ENCODE measurements at places on chromosomes 3 and 15.

GRCh38 chr15:69863446-69863845, 234.3 kb downstream of the TLE3 start:
- DNase-seq: no peak

GRCh38 chr3:130604806-130605205, 87.8 kb downstream of the COL6A6 start:
- DNase-seq: no peak

DNA sequence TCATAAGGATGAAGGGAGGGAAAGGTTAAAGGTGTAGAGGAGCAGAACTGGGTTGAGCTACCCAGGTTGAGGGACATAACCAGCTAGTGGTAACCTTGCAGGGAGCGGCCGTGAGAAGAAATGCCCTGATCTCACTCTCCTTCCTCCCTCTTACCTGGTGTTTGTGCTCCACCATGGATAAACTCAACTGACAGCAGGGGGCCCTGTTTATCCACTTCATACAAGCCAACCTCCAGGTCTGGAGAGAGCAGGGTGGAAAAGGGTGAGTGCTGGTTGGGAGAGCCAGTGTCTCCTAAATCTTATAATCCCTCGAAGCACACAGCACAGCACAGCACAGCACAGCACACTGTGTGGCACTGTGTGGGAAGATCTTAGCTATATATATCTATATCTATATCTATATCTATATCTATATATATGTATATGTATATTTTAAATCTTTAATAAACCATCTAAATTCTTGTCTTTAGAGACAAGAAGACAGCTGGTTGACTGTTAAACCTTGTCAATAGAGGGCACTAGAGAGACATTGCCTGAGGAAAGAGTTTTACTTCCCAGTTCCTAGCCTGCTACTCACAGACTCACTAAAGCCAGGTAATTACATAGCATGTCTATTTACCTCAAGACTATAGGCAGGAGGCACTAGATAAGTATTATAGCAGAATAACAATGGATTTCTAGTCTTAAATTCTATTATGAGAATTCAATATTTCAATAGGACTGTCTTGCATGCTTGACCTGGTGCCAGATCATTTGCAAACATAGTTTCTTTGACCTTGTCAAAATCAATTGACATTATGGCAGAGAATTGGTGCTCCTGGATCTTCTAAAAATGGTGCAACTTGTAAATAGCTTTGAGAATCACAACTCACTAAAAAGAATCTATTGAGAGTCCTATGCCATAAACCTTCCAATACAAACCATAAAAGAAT, 21.7 kb upstream of the FMN1 start:
- no peak for DNase-seq

DNA sequence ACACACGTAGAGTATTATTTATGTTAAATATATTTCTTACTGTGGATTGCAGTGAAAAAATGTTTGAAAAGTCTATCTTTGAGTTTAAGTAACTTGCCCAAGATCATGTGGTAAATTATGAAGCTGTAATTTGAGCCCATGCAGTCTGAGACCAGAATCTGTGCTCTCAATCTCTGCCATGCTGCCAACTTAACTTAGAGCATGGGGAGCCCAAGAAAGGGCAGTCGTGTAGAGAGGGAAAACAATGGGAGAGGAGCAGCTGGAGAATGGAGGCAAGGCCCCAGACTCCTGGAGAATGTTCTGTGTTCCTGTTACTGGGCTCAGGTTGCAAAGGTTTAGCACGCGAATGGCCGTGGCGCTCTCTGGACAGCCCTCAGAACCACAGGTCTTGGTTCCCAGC, 311.6 kb upstream of the RASGRP1 start:
- no peak for DNase-seq

DNA sequence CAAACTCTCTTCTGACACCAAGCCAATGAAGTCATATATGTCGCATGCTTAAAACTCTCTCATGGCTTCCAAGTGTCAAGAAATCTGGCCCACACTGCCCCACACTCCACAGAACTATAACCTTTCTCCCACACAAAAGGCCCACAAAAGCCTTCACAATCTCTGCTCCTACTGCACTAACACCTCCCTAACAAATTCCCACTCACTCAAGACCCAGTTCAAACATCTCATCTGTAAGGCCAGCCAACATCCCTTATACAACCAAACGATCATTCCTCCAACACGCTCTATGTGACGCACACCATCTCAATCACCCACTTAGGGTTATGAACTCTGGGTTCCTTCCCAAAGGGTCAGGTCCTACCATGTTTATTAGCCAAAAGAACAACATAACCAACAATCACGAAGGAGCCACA, 13.5 kb downstream of the TBC1D2B start:
- DNase-seq: no peak

GRCh38 chr3:121505256-121505655, 40.5 kb downstream of the POLQ start:
- DNase-seq: no peak

DNA sequence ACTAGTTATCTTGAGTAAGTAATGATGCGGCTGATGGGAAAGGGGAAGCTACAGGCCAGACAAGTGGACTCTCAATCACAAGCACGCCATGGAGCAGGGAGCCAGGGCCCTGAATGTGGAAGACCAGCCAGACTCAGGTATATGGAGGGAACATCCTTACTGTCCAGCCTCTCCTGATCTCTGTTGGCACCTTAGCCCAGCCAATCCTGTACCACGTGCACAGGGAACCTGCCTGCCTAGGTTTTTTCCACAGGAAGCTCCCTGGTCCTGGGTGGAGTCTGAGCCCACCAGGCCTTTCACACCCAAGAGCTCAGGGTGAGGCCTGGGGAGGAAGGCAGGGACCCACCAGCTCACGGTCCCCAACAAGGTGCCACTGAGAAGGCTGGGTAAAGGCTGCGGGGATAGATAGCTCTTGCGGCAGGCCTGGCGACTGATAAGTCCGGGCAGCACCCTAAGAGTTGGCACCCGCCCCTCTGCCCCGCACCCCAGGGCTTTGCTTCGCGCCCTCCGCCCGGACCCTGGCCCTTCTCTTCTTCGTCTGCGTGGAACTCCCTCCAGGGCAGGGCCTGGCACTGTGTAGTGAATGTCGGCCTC, 933 bp upstream of the APEH start:
- no peak for DNase-seq

DNA sequence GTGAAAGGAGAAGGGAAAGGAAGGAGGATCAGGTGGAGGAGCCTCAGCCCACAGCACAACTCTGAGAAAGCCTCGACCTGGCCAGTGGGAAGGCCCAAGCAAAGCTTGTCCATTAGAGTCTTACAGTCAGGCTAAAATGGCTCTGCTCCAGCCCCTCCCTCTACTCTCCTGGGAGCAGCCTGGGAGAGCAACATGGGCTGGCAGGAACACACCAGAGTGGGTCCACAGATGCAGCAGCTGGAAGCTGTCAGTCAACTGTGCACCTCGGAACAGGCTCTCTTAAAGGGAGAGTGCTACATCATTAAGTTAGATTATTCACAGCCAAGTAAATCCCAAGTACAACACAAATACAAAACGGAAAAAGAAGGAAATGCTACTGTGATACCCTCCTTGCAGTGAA, 98.0 kb upstream of the LIMD1 start:
- DNase-seq: no peak

- DNase-seq: no peak
Observed at GRCh38 chr3:45635475-45636256, 41.1 kb downstream of the LIMD1 start.

DNA sequence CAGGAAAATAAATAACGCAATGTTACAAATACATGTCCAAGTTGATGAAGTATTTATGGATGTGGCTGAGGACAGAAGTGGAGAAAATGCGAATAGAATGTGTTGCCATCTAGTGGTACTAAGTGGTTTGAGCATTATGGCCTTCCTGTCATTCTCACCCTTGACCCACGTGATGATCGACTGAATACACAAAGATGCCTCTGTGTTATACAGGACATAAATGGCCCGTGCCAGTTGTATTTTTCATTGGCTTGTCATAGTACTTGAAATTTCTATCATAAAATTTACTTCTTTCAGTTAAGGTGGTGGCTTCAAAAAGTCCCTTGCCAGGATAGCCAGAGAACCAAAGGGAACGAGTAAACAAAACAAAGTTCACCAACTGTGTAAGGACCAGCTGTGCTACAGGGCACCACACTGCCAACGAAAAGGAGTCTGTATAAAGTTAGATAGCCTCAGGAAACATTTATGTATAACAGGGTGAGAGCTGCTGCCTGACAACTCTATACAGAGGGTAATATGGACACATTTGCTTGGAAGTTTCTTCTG, 103.7 kb downstream of the MYH15 start:
- peak; percentile 71 for DNase-seq

DNA sequence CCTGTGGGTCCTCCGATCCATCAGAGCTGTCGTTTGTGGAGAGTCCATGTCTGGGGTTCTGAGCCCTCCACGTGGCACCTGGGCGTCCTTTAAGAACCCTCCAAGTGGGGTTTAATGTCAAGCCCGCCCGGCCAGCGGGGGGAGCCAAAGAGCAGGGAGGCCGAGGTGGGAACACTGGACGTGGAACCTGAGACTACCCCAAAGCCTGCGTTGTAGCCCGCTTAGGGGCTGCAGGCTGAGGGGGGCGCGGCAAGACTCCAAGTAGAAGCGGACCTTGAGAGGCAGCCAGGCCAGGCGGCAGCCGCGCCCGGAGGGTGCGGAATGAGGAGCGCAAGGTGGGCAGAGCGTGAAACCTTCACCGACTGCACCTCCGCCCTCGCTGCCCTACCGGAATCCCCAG, 126.2 kb upstream of the ATP10A start:
- no peak for DNase-seq

GRCh38 chr3:50525987-50526386, 22.6 kb upstream of the CACNA2D2 start:
- DNase-seq: no peak

- no peak for DNase-seq
Observed at GRCh38 chr15:74800559-74801094, 12.0 kb upstream of the LMAN1L start.

GRCh38 chr15:61820951-61821350, 239.3 kb downstream of the VPS13C start:
- DNase-seq: no peak

DNA sequence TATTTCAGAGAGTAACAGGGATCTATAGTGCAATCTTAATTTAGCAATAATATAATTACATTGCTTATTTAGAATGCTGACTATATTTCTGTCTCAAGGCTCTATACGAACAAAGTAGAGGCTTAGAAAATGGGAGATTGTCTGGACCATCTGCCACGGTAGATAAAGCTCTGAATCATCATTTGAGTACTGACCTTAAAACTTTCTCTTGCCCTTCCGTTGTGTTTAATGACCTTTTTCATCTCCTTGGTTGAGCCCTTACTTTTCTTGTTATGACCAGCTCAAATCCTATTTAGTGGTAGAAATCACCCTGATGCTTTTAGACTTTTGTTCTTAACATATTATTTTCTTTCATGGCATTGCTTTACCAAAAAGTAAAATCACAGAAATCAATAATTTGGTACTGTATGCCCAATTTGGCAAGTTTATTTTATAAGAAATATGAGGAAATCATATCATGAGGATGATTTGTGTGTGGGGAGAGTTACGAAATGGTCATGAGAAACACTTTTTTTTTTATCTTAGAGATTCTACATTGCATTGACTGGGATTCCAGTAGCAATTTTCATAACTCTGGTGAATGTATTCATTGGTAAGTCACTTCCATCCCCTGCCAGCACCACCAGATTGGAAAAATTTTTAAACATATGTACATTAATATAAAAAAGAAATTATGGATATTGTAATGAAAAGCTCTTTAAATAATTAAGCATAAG, 11.0 kb downstream of the NDUFB5 start:
- DNase-seq: no peak

GRCh38 chr3:13451301-13451673, 28.8 kb upstream of the HDAC11 start:
- DNase-seq: no peak

- DNase-seq: no peak
Observed at GRCh38 chr3:187995043-187995400, 158.9 kb upstream of the LPP start.

DNA sequence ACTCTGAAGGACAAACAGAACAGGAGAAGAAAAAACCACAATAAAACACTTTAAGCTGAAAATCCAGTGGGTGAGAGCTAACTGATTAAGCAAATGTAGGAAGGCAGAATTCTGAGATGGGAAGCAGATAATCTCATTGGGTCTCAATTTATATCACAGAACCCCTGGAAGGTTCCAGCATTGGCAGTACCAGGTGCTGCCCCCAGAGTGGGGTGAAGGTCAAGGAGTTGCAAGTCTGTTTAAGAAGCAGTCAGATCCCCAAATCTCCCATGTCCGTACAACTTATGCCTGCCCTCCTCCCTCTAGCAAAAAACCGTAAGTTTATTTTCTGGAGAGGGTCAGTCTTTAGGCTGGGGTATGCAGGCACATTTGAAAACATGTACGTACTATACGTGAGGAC, 45.1 kb downstream of the PXK start:
- no peak for DNase-seq

DNA sequence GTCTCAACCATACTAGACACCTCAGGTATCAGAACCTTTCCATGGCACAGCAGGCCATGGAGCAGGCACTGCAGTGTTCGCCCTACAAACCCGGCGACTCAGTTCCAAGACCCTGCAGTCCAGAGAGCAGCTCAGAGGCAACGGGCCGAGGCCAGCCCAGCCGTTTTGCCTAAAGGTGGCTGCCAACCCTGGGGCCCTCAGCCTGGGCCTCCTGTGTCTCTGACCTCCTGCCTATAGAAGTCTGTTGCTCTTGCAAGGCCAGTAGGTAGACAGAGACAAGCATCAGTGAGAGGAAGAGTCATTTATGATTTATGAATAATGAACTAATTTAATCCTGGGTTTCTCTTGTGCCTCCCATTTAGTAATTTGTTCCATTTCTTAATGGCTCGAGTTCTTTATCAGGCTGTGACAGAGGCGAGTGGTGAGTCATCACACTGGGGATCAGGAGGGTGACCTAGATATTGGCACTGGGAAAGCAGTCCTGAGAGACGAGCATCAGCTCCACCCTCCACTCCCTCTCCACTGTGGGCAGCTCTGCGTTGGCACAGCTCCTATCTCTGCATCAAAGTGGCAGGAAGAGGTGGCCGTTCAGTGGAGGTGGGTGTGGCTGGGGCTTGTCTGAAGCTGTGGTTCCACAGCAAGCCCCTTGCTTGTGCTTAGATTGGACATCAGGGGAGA, 79.8 kb downstream of the ABHD5 start:
- DNase-seq: no peak

- no peak for DNase-seq
Observed at GRCh38 chr15:25385986-25386385, 52.8 kb downstream of the UBE3A start.

GRCh38 chr3:37925157-37925556, 63.5 kb downstream of the CTDSPL start:
- DNase-seq: no peak

GRCh38 chr3:136149667-136150066, 46.5 kb downstream of the MSL2 start:
- peak; percentile 22 for DNase-seq

GRCh38 chr15:57319226-57319918, 56.9 kb upstream of the CGNL1 start:
- no peak for DNase-seq

DNA sequence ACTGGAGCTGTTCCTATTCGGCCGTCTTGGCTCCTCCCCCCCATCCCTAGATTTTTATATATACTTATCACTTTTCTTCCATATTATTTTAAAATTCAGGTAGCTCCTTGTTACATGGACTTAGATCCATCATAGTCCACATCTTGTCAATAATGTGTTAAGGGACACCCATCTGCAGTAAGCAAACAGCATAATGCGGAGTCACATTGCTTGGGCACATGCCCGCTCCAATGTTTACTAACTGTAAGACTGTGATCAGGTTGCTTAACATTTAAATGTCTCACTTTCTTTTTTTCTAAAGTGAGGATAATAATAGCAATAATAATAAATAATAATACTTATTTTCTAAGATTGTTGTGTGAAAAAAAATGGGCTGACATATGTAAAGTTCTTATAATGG, 303.2 kb upstream of the SOX14 start:
- no peak for DNase-seq

GRCh38 chr3:150278195-150278594, 129.9 kb upstream of the TSC22D2 start:
- DNase-seq: no peak

Data from NCI-H446 (cell line).